ENCODE measurements at places on chromosomes 3 and 15. TPM values are rescaled to one million over a fixed set of nuclear protein-coding genes. Genes with fewer than 3 reads are reported as not detected.

The PRSS50 gene
- total RNA-seq, result 0.35 TPM

The STRC gene
- total RNA-seq, result 0.35 TPM

The P2RY12 gene
- 0.69 TPM for total RNA-seq

The HHLA2 gene
- total RNA-seq, result not detected

The SLC26A6 gene
- total RNA-seq, result 19.1 TPM

The UTS2B gene
- total RNA-seq, result 0.96 TPM

The GOLGA8J gene
- total RNA-seq, result not detected

The FGF7 gene
- 51.6 TPM for total RNA-seq

The SPESP1 gene
- total RNA-seq, result 3.1 TPM

The CSPG4 gene
- total RNA-seq, result 5.1 TPM

The SMCO1 gene
- total RNA-seq, result not detected

The ZWILCH gene
- total RNA-seq, result 6.2 TPM

The MYO5C gene
- total RNA-seq, result 10.8 TPM

The ARRDC4 gene
- total RNA-seq, result 25.8 TPM

The CHRFAM7A gene
- total RNA-seq, result 3.5 TPM

The ADAMTS17 gene
- 8.8 TPM for total RNA-seq

The HHATL gene
- total RNA-seq, result not detected

The EXD1 gene
- not detected for total RNA-seq

The SAMMSON gene
- total RNA-seq, result 0.52 TPM

The CLRN1 gene
- total RNA-seq, result not detected

The ARL8B gene
- total RNA-seq, result 51.9 TPM

The P2RY13 gene
- total RNA-seq, result 0.66 TPM

The NME9 gene
- 0.82 TPM for total RNA-seq

The ACTRT3 gene
- total RNA-seq, result 3.1 TPM

The DIS3L gene
- 29.7 TPM for total RNA-seq

The PPARG gene
- 29.6 TPM for total RNA-seq

The RAB6B gene
- total RNA-seq, result 0.50 TPM

The FBLN2 gene
- 7.3 TPM for total RNA-seq

The NR2E3 gene
- total RNA-seq, result 0.20 TPM

The GOLGA6L4 gene
- 3.6 TPM for total RNA-seq

The GOLGA6A gene
- total RNA-seq, result not detected

The PAQR9 gene
- total RNA-seq, result not detected

The GUCA1C gene
- total RNA-seq, result not detected

The SLC9C1 gene
- total RNA-seq, result not detected

The SEMA3G gene
- total RNA-seq, result 1.5 TPM

The CNOT10 gene
- 32.5 TPM for total RNA-seq

The CHDH gene
- 3.9 TPM for total RNA-seq

The TNFSF10 gene
- total RNA-seq, result 12.7 TPM

The CIDEC gene
- not detected for total RNA-seq

The PP2D1 gene
- total RNA-seq, result not detected

The NPAP1 gene
- 0.56 TPM for total RNA-seq

All from ovary (tissue), 10 donors.